Activated effector memory CD4-positive, alpha-beta T cell treated with Interleukin-2 at 50 U/mL for 16 hours (primary cell): ENCODE measurements at places on chromosomes 4 and X.

- no peak for DNase-seq
These were observed 30.4 kb downstream of the ELF4 start for GRCh38 chrX:130079824-130080406.

DNA sequence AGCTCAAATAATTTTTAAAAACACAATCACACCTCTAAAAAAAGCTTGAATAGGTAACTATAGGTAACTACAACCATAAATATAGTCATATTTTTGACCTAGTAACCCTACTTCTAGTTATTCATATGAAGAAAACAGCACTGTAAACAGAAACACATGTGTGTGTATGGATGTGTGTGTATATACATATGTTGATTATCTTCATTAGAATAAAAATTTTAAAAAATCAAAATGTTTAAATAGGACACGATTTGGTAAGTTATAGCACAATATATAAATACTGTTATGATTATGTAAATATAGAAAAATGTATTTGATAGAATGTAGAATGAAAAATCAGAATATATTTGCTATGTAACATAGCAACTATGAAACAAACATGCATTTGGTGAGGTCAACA lies 258.1 kb upstream of the GK2 start:
- DNase-seq = no peak

DNA sequence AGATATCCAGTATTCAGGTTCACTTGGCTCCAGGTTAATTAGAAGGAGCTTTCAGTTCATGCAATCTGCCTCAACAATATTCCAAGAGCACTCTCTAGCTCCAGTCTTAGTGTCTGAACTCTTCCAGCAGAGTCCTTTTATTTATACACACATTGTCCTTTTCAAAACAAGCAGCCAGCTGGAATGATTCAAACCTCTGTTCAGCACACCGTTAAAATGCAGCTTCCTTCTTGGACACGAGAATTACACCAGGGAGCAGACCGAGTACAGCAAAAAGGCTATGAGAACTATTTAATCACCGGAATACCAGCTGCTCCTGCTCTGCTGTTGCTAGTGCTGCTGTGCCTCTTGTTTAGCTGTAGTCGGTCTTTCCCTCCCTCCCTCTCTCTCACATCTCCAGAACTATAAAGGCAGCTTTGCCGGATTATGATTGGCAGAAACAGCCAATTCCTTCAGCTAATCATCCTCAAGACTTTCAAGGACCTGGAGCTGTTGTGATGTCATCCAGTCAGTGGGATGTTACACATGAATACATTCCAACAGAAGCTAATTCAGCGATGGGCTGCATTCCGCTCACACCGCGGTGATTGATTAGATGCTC lies at the start of gene NDST4:
NDST4 (minus strand) TSS at position 115 of the 601 bp plus-strand sequence. CDS start 36,584 bp downstream, outside the sequence.
- no peak for DNase-seq

GRCh38 chrX:72203421-72203820 lies 21.9 kb downstream of the PIN4 start:
- DNase-seq = no peak

GRCh38 chr4:4260185-4260751 lies 12.2 kb upstream of the TMEM128 start:
- no peak for DNase-seq
